ENCODE measurements at places on chromosomes 1 and 21.

DNA sequence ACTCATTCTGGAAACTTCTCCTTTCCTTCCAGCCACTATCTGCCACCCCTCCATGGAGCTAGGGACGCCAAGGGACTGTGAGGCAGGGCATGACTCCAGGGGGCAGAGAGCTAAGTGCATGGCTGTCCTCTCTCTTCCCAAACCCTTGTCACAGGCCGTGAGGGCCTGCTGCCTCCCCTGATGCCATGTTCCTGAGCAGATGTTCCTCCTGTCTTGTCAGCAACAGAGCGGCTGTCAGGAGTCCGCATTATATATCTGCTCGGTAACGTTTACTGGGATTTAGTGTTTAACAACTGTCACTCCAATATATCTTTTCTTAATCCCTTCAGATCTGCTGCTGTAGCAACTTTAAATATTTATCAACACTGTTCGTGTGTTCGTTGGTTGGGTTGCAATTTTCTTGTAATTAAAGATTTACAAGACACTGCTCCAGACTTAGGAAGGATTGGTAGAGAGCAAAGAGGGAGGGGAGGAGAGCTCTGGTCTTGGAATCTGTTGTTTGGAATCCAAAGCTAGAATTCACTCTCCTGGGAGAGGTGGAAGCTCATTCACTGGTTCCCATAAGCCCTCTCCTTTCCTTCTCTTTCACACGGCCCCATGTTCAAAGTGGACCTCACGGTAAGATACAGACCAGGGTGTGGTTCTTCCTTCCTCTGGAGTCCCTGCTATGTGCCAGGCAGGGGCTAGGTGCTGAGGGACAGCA, 76.2 kb downstream of the MDM4 start:
- DNase-seq: no peak

DNA sequence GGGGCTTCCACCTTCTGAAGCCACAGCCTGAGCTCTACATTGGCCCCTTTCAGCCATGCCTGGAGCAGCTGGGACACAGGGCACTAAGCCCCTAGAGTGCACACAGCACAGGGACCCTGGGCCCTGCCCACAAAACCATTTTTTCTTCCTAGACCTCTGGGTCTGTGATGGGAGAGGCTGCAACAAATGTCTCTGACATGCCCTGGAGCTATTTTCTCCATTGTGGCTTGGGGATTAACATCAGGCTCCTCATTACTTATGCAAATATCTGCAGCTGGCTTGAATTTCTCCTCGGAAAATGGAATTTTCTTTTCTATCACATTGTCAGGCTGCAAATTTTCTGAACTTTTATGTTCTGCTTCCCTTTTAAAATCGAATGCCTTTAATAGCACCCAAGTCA, 795.7 kb downstream of the LTN1 start:
- DNase-seq: no peak

- no peak for DNase-seq
These were observed 2.9 kb upstream of the CSRP1 start for GRCh38 chr1:201509601-201510374.

GRCh38 chr1:54315099-54315498, 91.1 kb downstream of the SSBP3 start:
- no peak for DNase-seq

- DNase-seq: no peak
These were observed 116.3 kb downstream of the GLUL start for GRCh38 chr1:182275271-182275670.

DNA sequence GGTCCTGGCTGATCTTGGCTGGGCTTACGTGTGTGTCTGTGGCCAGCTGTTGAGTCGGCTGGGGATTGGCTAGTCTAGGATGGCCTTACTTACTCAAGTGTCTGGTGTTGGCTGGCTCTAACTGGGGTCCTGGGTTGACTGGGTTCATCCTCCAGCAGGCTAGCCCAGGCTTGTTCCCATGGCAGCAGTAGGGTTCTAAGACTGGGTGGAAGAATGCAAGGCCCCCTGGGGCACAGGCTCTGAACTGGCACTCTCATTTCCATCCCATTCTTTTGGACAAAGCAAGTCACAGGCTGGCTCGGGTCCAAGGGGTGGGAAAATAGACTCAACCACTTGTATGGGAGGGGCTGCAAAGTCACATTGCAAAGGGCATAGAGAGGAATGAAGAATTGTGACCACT, 7.9 kb upstream of the OPRD1 start:
- no peak for DNase-seq

DNA sequence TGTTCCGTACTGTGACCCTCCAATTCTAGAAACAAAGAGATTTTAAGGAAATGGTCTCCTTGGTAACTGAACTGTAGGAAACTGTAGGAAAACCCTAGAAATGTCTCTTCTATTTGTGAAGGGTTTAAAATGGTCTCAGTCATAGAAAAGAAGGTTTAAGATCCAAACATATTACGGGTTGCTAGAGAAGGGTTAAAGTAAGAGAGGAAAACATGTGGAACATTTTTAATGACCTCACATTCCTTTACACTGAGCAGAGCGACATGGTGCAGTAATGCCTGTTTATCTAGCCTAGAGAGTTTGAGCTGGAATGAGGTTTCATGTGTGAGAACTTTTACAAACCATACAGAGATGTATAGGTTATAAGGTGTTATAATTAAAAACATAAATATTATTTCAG, 36.9 kb upstream of the C1orf105 start:
- DNase-seq: peak; percentile 74

- no peak for DNase-seq
These were observed 4.6 kb upstream of the PRKCZ start for GRCh38 chr1:2045468-2046173.

- DNase-seq: no peak
These were observed 18.8 kb upstream of the GRIK1 start for GRCh38 chr21:29958551-29958950.

- DNase-seq: peak; percentile 22
These were observed 38.6 kb downstream of the MEF2D start for GRCh38 chr1:156461781-156462647.

All from AG08395 (cell line).